ENCODE measurements at places on chromosomes 5 and 9. TPM values are rescaled to one million over a fixed set of nuclear protein-coding genes. Genes with fewer than 3 reads are reported as not detected.

DNA sequence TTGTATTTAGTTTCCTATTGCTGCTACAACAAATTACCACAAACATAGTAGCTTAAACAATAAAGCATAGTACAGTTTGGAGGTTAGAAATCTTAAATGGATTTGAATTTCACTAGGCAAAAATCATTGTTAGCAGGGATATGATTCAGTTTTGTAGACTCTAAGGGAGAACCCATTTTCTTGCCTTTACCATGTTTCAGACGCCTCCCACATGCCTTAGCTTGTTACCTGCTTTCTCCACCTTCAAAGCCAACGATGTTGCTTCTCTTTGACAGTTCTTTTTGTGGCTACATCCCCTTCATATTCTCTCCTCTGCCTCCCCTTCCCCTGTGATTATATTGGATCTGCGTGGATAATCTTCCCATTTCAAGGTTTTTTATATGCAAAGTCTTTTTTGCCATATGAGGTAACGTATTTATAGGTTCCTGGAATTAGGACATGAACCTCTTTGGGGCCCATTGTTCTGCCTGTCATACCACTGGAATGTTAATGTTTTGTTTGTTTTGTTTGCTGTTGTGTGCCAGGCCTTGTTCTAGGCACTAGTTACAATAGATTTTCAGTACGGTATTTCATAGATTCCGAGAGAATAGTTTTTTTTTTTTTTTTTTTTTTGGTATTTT lies 54.1 kb downstream of the UHRF2 start:
- DNase-seq, result no peak

DNA sequence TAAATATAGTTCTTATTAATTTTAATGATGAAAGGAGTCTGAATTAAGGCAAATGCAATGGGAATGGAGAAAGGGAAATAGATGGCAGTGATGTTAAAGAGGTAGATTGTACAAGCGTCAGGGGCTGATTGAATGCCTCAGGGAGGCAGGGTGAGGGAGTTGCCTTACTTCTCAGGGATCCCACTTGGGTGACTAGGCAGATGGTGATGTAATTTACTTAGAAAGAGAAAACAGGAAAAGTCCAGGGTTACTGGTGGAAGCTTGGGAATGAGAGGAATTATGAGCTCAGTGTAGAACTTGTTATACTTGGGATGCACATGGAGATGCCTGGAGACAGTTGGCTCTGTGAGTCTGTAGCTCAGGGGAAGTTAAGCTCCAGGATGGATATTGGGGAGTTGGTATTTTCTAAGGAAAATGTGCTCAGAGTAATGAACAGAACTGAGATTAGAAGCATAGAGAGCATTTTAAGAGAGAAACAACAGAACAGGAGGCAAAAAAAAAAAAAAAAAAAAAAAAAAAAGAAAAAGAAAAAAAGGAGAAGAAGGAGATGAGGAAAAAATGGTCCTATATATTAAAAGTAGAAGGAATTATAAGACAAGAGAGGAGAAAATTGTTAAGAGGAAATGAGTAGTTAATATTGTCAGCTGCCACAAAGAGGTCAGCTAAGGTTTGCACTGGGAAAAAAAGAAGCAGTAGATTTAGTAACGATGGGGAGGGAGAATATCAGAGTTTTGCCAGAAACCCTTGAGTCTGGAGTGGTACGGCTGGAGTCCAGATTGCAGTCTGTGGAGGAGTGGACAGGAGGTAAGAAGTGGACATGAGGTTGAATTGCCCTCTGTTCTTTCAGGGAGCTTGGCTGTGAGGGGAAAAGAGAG lies 88.0 kb upstream of the ELL2 start:
- DNase-seq, result no peak

DNA sequence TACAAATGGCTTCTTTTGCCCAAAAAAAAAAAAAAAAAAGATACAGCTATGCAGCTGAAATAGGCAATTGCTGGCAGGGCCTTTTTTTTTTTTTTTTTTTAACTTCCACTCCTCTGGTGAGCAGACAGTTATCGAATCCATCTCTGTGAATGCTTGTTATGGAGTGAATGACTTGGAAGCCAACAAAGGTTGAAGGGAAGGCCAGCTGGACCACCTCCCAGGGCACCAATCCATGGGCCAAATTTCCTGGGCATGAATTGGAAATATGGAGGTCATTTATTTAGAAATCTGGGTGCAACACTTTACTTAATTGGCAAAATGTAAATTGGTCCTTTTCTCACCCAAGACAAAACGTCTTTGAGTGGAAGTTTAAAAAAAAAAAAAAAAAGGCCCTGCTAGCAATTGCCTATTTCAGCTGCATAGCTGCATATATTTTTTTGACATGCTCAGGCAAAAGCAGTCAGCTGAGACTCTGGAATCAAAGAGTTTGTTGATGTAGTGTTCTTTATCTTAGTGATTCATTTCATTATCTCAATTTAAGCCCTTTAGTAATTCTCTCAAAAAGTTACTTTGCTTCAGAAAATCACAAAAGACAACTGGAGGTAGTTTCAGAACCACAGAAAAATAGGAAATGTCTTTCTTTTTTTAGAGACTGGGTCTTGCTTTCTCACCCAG lies 392.2 kb upstream of the KLF4 start:
- DNase-seq, result no peak

DNA sequence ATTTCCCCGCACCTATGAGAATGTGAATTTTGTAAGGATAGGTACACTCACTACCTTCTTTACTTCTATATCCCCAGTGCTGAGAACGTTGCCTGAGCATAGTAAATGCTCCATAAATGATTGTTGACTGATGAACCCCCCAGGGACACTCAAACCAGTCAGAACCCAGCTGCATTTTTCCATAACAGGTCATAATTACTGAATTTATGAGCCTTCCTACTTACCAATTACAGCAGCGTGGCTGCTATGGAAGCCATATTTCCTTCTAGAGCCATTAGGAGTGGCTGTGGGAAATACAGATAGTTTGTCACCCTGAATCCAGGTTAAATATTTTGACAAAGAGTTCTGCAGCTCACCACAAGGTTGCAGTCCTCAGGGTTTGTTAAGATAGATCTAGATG lies 135.0 kb downstream of the TAF11L14 start:
- DNase-seq, result no peak

DNA sequence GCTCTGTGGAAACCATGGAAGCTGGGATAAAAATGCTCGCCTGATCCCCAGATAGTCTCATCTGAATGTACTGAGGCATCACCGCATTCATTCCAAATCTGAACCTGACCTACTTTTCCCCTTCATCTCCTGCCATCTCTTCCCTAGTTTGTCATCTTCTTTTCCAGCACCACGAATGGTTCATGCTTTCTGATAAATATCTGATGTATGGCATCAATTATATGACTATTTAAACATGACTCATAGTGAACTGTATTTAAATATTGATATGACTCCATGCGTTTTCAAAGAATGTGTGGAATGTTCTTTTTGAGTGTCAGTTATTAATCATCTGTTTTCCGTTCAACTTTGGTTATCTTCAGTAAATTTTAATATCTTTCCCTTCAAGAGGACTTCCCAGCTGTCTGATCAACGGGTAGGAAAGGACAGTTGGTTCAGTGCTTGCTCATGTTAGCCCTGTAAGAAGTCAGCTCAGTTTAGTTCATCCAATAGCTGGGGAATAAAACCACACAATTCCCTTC lies 21.1 kb downstream of the BASP1 start:
- no peak for DNase-seq

GRCh38 chr5:142461028-142461590 lies 136.3 kb upstream of the SPRY4 start:
- no peak for DNase-seq

GRCh38 chr5:168740092-168740800 lies 161.1 kb upstream of the PANK3 start:
- no peak for DNase-seq

- DNase-seq, result no peak
These were observed 76.9 kb downstream of the SYK start for GRCh38 chr9:90878562-90878961.

GRCh38 chr9:128824911-128825310 lies 4.7 kb downstream of the SPOUT1 start:
- DNase-seq, result no peak

GRCh38 chr9:129322641-129323375 lies 144.7 kb upstream of the IER5L start:
- no peak for DNase-seq

- DNase-seq, result no peak
These were observed 65.2 kb downstream of the MRPL36 start for GRCh38 chr5:1734271-1734907.

DNA sequence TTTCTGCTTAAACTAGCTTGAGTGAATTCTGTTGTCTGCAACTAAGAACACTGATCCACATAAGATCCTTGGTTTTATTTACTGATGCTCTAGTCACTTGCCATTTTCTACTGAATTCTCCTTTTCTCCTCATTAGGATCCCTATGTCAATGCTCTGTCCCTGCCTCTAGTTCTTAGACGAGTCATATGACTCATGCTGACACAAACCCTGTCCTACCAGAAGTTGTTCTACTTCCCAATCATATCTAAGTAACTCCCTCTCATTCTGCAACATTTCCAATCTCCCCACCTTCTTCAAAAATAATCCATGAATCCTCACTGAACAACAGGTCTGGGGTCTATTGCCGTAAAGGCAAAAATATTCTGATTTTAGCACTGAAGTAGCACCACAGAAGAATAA lies 47.1 kb upstream of the DMRT1 start:
- DNase-seq, result no peak

DNA sequence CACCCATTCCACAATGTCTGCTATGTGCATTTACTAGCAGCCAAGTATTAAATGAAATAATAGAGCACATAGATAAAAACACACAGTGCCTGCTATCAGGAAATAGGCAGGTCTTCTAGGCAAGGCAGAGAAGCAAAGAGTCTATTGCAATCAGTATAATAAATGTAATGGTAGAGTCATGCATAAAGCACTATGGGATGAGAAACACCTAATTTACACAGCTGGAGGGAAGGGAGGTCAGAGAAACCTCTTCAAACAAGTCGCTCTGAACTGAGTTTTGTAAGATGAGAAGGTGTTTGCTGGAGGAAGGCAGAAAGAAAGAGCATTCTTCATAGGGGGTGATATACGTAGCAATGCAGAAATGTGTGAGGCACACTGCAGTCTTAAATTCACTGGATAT lies 341.0 kb upstream of the DMAC1 start:
- no peak for DNase-seq

DNA sequence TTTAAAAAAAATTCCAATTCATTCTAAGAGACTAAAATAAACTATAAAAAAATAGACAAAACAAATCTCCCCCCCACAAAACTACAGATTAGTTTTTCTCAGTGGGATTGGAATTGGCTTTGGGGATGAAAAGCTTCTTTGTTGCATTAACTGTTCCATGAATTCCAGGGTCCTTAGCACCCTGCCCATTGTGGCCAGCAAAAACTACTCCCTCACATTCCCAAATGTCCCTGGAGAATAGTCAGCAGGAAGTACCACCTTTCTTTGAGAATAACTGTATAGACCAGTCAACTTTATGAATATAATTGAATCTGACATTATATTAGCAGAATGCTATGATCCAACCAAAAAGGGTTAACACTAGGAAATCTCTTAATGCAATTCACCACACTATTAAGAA lies 147.9 kb downstream of the LPAR1 start:
- no peak for DNase-seq

DNA sequence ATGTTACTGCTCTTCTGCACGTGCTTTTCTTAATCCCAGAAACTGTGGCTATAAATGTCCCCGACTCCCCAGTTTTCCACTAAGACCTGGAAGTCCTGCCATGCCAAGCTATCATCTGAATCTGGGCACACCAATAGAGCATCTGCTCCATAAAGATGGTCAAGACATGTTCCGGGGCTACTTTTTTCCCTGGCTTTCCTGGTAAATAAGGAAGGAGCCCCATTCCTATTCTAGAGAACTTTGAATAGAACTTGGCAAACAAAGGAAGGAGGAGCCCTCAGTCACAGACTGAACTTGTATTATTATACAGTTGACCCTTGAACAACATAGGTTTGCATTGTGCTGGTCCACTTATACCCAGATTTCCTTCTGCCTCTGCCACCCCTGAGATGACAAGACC lies 182.9 kb downstream of the CCDC192 start:
- DNase-seq, result no peak

DNA sequence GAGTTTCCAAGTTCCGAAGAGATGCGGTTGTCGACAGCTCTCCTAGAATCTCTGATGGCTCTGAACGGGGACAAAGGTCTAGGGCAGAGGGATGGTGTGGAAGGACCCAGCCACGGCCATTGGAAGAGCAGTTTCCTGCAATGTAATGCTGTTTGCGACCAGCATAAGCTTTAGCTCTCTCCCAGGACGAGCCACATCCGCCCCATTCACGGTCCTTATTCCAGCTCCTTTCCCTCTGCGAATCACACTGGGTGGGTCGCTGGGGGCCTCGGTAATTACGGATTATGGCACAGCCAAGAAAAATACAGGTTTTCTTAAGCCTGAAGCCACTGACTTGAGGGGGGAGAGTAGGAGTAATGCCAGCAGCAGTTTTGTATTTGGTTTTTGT lies 22.7 kb downstream of the ANXA2R start:
- no peak for DNase-seq

- no peak for DNase-seq
These were observed 60.7 kb upstream of the ZNF169 start for GRCh38 chr9:94198414-94198813.

The ARRDC1 gene
- total RNA-seq, result 56.9 TPM

The ANKRD33B gene
- total RNA-seq, result 156 TPM

The PCDHB6 gene
- not detected for total RNA-seq

The GCNT4 gene
- total RNA-seq, result not detected

The PCDHGB1 gene
- total RNA-seq, result 0.37 TPM

The SPOUT1 gene
- 78.9 TPM for total RNA-seq
